ENCODE measurements at places on chromosomes 4 and X. TPM values are rescaled to one million over a fixed set of nuclear protein-coding genes. Genes with fewer than 3 reads are reported as not detected.

Gene SFRP2
- 42.4 TPM for polyA plus RNA-seq

Gene USP17L11
- polyA plus RNA-seq, result not detected

Gene PAGE5
- polyA plus RNA-seq, result not detected

Gene LRAT
- polyA plus RNA-seq, result 0.53 TPM

Gene CITED1
- polyA plus RNA-seq, result 13.1 TPM

Gene TMEM35A
- 1.5 TPM for polyA plus RNA-seq

DNA sequence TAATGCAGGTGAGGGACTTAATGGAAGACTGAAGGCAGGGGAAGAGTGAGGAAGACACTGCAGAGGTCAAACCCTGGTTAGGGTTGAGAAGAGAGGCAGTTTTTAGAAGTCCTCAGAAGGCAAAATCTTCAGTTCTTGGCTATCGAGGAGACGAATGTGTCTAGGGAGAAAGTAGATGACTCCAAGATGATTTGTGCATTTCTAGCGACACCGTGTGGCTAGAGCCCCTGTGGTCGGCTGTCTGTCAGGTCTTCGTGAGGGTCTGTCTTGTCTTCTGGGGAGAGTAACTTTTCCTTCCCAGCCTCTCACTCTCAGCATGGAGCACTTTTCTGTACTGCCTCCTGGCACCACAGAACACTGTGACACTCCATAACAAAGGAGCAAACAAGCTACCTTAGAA lies 458.1 kb downstream of the STIM2 start:
- peak; percentile 49 for DNase-seq

GRCh38 chr4:161203865-161204264 lies 959.9 kb downstream of the FSTL5 start:
- DNase-seq, result no peak

- DNase-seq, result no peak
Observed at GRCh38 chrX:64176876-64177275, 28.6 kb downstream of the AMER1 start.

DNA sequence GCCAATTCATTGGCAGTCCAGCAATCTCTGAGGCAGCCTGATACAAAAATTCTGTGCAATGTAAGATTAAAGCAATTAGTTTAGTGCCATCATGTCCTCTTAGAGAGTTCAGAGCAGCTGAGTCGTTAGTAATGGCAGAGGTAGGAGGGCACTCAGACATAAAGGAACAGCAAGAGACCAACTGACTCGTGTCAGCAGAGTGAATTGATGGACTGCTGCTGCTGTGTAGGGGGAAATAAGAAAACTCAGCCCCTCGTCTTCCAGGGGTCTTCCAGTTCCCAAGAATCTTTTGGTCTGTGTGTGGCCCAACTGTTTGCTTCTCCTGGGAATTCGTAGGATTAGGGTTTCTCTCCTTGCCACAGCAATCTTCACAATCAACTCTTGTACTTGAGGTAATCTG lies 100.9 kb downstream of the TTC29 start:
- DNase-seq, result no peak

DNA sequence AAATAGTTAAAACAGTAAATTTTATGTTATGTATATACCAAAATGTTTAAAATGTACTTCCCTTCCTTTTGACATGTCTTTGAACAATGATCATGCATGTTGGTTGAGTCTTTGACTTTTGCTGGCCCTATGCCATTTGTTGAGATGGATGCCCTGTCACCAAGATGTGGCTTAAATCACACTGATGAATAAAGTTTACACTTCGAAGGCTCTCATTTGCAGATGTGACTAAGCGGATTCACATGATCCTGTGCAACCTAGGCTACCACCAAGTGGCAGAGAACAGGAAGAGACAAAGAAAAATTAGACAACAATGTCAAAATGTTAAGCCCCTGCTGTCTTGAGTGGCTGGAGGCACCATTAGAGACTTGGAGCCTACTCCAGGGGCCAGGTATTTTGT lies 139.9 kb downstream of the RAB28 start:
- no peak for DNase-seq

DNA sequence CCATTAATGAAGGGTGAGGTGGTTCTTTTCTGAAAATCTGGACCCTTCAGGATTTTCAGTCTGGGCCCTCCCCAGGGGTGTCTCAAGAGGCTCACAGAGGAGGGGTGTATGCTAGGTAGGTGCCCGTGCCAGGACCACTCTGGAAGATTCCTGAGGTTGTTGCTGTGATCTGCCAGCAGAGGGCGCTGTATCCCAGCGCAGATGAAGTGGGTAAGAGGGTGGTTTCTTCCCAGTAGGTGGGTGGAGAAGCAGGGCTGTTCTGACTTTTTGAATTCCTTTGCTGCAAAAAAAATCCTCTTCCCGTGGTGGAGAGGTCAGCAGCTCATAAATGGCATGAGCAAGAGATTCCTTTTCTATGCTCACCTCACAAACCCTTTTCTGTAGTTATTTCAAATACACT lies 51.1 kb downstream of the SCML1 start:
- peak; percentile 13 for DNase-seq

DNA sequence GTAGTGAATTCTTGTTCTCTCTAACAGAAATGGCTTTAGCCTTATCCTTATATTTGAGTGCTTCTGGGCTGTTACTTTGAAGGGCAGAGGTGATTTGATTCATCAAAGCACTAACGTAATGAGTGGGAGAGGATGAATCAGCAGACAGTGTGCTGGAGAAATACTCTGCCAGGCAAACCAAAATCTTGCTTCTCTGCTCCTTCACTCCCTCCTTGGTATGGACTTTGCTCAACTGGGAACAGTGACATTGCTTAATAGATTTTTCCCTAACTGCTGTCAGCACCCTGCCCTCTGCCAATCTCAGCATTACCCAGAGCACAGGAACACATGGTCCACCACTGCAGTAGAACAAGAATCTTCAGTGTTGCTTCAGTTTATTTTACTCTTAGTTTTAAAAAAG lies 56.0 kb downstream of the PDLIM5 start:
- no peak for DNase-seq

- no peak for DNase-seq
Observed at GRCh38 chrX:45840411-45840950, 639.8 kb upstream of the DIPK2B start.

DNA sequence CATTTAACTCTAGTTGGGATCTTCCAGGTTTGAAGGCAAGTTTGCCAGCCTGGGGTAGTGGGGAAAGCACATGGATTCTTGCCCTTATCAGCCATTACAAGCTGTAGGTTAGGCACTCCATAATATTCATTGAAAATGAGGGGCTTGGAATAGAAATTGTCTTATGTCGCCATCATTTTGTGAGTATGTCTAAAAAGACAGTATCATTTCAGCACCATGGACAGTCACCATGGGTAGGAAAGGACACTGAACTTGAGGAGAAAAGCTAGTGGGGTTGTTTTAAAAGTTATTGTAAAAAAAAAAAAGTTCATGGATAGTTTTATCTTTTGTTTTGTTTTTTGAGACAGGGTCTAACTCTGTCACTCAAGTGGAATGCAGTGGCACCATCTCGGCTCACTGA lies 356.1 kb downstream of the HNRNPD start:
- DNase-seq, result peak; percentile 30

All from hindlimb muscle (tissue), 1 donor.